ENCODE measurements at places on chromosomes 3 and 15.
A peak's percentile ranks its signal among the peaks of the same experiment; 100 is the strongest.

GRCh38 chr3:193998123-193998448 is 137.9 kb upstream of the HES1 start:
- DNase-seq: no peak

GRCh38 chr3:111769110-111769991 is 89.7 kb upstream of the PHLDB2 start:
- no peak for DNase-seq

DNA sequence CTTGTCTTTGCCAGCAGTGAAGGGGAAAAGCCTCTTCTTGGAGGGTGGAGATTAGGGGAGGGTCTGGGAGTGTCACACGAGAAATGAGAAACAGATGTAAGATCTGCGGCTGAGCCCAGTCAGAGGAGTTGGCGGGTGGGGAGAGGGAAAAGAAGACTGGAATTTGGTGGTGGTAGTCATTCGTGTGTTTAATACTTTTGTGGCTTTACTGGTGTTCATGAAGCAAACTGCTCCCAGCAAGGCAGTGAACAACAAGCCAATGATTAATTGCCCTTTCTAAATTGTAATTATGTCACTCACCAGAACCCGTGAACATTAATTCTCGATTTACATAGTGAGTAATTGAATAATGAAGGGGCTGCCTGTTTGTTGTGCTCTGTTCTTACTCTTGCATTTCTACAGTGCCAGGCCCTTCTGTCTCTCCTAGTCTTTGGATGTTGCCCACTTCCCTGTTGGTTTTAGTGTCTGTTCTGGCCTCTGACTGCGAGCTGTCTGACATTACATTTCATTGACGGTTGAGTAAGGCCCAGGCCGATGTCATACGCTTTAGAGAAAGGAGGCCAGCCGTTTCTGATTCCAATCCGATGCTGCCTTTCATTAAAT is 78.0 kb downstream of the CHCHD6 start:
- no peak for DNase-seq

- no peak for DNase-seq
Measured at GRCh38 chr15:83207660-83208366, at the start of gene HDGFL3. Gene HDGFL3, minus strand, starts transcription at chr15:83207823. Its CDS starts 409 bp downstream, at chr15:83207414.

GRCh38 chr15:47486040-47486439 is 231.3 kb upstream of the SEMA6D start:
- no peak for DNase-seq

DNA sequence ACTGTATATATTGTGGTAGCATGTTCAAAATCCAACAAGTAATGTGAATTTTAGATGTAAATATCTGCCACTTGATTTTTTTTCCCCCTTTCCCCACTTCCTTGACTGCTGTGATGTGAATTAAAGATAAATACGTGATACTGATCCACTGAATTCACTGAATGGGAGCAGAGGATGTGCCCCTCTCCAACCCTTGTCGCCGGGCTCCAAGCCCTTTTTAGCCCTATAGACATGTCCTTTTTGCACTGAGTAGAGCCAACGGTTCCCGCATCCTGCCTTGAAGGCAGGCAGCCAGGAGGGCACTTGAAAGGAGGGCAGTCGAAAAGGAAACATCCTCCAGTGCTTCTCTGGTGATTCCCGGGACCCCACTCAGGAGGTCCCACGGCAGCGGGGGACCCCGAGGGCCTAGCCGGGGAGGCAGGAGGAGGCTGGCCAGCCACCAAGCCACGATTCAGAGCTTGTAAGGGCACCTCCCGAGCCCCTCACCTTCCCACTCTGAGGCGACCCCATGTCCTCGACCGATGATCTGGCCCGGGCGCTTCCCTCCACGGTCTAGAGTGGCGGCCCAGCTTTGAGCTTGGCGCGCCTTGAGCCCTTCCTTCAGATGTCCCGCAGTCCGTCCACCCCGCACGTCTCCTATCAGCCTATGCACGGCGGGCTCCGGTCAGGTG is 901 bp upstream of the MANF start:
- DNase-seq: no peak

DNA sequence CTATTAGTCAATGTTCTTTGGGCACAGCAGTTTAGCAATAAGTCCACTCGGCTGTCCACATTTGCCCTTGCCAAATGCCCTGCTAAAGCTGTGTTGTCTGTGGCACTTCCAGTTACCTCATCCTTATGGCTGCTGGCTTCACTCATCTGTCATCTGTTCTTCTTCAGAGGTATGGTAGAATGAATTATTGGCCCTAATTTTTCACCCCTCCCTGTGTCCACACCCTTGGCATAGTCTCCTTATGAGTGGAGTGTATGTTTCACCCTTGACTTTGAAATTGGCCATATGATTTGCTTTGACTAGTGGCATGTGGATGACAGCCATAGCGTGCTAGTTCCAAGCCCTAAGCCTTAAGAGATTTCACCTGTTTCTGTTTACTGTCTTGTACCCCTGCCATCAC is 72.1 kb upstream of the EPHB1 start:
- DNase-seq: no peak

- DNase-seq: no peak
Measured at GRCh38 chr3:119829420-119829819, 47.5 kb downstream of the NR1I2 start.

GRCh38 chr15:42012241-42012640 is 8.6 kb downstream of the PLA2G4E start:
- DNase-seq: no peak

DNA sequence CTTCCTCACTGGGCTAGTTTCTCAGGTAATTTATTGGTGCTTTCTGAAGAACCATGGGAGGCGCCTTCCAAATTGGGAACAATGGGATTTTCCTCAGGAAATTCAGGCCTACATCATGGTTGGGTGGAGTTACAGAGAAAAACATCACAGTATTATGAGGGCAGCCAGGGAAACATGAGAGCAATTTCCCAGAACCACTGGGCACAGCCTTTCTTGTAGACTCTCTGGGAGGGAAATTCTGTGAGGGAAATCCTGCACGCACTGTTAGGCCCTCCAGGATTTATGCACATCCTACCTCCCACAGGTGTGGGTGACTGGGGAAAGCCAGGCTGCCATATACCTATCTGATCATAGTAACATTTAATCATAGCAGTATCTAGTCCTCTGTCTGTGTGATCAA is 13.2 kb downstream of the POPDC2 start:
- no peak for DNase-seq

- DNase-seq: peak; percentile 97
Measured at GRCh38 chr3:193711964-193712598, 119.1 kb downstream of the OPA1 start.

DNA sequence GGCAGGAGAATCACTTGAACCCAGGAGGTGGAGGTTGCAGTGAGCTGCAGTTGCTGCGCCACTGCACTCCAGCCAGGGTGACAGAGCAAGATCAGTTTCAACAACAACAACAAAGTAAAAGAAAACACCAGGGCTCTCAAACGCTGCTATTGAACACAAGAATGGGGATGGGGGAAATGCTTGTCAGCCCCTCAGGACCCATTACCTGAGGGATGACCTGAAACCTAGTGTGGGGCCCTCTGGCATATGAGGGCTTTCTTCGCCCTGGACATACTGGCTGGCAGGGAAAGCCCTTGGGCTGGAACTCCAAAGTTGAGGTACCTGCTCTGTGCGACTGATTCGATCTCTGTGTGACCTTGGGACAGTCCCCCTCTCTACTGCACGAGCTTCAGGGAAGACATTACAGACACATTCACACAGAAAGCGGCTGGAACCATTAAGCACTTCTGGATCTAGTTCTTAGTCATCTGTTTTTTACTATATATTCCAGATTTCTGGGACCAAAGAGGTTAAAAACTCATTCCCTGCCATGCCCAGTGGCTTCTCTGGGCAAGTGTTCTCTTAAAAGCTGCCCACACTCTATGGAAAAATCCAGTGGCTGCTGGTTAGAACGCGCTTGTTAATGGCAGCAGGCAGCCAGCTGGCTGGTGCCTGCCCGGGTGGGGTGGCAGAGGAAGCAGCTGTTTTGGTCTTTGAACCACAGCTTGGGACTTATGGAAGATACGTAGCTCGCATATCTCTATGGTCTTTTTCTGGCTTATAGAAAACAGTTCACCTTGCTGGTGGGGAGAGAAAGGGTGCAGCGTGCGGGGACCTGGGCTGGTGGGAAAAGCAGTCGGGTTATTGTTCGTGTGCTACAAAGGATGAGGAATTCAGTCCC is 57.2 kb downstream of the ATP1B3 start:
- no peak for DNase-seq

GRCh38 chr15:38130205-38130567 is 122.5 kb upstream of the SPRED1 start:
- no peak for DNase-seq

- DNase-seq: peak; percentile 36
Measured at GRCh38 chr15:44385344-44385942, 42.0 kb upstream of the CTDSPL2 start.

DNA sequence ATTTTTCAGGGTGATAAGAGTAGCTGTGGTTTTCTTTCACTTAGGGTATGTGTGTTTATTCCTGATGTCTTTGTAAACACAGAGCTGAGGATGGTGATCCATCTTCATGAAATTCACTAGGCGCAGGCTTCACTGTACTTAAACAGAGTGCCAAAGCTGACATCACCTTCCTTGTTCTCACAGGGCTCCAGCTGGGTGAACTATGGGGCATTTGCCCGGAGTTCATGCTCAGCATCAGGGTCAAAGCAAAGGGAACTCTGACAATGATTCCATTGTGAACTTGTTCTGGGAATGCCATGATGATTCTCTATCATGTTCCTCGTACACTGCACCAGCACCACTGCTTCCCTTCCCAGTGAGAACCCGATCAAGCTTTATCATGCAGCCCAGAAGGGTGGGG is 184.8 kb upstream of the P2RY1 start:
- no peak for DNase-seq

- DNase-seq: no peak
Measured at GRCh38 chr15:36658898-36659639, 79.6 kb downstream of the CDIN1 start.

GRCh38 chr3:11523572-11524101 is 120.1 kb downstream of the VGLL4 start:
- DNase-seq: no peak

DNA sequence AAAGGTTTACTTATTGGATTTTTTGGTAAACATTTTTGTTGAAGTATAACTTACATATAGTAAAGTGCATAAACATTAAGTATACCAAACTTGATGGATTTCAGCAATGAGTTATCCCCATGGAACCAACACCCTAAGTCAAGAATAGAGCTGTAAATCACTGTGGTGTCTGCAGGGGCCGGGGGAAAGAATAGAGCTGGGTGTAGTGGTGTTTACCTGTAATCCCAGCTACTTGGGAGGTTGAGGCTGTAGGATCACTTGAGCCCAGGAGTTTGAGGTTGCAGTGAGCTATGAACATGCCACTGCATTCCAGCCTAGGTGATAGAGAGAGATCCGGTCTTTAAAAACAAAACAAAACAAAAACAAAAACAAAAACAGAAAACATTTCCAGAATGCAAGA is 13.3 kb upstream of the FEM1B start:
- DNase-seq: no peak

DNA sequence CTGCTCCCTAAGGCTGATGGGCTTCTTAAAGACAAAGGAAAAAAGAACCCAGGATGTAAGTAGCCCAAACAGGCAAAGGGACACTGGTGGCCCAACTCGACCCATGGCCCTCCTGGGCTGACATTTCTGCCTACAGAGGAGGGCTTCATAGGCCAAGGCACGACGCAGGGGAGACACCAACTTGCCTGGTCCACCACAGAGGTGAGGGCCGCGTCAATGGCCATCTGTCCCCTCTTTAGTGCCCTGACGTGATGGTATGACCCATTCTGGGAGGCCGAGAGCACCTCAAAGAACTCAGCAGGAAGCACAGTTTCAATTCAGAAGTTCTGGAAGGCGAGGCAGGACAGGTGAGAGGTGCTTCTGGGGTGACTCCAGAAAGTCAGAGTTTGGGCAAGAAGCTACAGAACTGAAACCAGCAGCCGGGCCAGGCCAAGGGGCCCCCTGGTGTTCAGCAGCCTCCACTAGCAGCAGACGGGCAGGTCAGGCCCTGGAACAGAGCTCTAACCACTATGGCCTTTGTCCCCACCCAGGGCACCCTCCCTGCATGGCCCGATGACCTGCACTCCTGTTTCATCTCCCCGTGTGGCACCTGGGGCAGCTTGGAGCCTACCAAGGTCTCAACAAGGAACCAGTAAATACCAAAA is 45.1 kb downstream of the HMCES start:
- DNase-seq: no peak

DNA sequence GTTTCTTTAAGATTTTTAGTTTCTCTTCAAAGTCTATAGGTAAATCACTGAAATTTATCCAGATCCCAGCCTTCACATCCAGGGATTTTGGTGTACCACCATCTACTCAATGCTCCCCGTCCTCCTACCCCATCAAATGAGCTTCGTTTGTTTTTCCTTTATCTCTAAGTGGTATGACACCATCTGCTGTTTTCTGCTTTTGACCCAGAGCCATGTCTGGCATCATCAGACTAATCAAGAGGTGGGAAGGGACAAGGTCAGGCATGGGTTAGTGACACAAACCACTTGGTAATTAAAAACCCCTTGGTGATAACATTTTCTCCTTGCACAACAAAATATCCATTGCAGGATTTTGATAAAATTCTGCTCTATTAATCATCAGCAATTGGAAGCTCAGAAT is 92.7 kb upstream of the GOLGA8J start:
- no peak for DNase-seq

GRCh38 chr3:8555725-8556472 is 54.3 kb downstream of the LMCD1 start:
- DNase-seq: peak; percentile 55

DNA sequence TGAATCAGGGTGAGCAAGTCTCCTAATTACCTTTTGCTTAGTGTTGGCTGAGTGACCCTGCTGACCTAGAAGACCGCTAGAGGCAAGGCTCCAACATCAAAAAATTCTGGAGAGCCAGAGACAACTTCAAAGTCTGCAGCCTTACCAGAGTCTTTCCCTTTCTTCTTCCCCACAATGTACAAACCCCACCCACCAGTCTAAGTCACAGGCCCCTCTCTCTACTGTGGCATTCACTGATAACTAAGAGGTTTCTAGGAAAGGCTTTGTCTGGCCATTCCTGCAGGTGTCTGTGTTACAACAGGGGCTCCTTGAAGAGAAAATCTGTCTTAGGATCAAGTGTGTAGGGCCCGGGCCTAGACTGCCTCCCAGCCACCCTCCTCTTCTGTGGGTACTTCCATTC is 525 bp downstream of the MYH15 start:
- no peak for DNase-seq

GRCh38 chr3:2512881-2513280 is 414.2 kb downstream of the CNTN4 start:
- DNase-seq: no peak

- no peak for DNase-seq
Measured at GRCh38 chr3:175655351-175655750, 796.2 kb downstream of the NAALADL2 start.

GRCh38 chr3:40313975-40314860 is 4.7 kb downstream of the EIF1B start:
- DNase-seq: peak; percentile 2

- DNase-seq: no peak
Measured at GRCh38 chr3:25002052-25002451, 426.0 kb upstream of the RARB start.

- DNase-seq: peak; percentile 11
Measured at GRCh38 chr15:90482124-90483011, 47.4 kb upstream of the CRTC3 start.

GRCh38 chr3:49511639-49512038 is 41.6 kb downstream of the DAG1 start:
- no peak for DNase-seq

GRCh38 chr15:77486542-77487468 is 66.1 kb downstream of the HMG20A start:
- DNase-seq: no peak

- DNase-seq: peak; percentile 10
Measured at GRCh38 chr3:112308151-112308911, 14.3 kb upstream of the SLC9C1 start.

GRCh38 chr3:86967062-86967461 is 23.9 kb downstream of the VGLL3 start:
- DNase-seq: no peak

GRCh38 chr15:99508852-99509251 is 56.9 kb upstream of the MEF2A start:
- DNase-seq: no peak
